Mucosa of descending colon (tissue), 3 donors: ENCODE measurements at places on chromosomes 1 and 21.

- DNase-seq, result no peak
Observed at GRCh38 chr1:33397994-33398393, 32.9 kb downstream of the PHC2 start.

DNA sequence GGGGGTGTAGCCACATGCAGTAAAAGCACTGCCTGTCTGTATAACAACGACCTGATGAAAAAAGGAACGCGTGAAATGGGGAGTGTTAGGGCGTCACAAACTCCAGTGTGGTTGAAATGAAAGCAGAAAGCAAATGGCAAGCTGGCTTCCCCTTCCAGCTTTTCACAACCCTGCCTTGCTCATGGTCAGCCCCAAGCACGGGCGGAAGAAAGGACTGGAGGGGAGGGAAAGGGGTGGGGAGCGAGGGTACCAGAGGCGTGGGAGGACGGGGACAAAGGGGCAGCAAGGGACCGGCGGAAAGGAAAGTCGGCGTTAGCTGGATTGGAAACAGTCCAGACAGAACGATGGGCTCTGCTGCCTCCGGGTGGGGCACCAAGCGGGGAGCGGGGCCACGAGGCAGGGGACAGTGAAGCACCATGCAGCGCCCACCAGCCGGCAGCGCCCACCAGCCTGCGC lies 9.6 kb downstream of the VPS26C start:
- peak; percentile 31 for DNase-seq

DNA sequence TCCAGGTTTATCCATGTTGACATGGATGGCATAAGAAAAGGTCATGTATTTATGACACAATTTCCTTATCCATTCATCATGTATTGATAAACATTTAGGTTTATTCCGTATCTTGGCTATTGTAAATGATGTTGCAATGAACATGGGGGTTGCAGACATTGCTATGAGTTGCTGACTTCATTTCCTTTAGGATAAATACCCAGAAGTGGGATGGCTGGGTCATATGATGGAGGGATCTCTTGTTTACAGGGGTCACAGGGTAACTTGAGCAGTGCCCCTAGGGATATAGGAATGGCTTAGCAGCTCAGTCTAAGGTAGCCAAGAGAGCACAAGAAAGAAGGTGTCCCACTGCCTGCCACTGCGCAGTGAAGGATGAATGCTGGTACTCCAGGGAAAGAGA lies 229.6 kb upstream of the COA6 start:
- no peak for DNase-seq

GRCh38 chr21:38597421-38597820 lies 99.1 kb upstream of the ERG start:
- no peak for DNase-seq

- DNase-seq, result no peak
Observed at GRCh38 chr1:192147696-192148095, 10.6 kb upstream of the RGS18 start.

GRCh38 chr1:39988618-39989343 lies 33.8 kb downstream of the MFSD2A start:
- no peak for DNase-seq

DNA sequence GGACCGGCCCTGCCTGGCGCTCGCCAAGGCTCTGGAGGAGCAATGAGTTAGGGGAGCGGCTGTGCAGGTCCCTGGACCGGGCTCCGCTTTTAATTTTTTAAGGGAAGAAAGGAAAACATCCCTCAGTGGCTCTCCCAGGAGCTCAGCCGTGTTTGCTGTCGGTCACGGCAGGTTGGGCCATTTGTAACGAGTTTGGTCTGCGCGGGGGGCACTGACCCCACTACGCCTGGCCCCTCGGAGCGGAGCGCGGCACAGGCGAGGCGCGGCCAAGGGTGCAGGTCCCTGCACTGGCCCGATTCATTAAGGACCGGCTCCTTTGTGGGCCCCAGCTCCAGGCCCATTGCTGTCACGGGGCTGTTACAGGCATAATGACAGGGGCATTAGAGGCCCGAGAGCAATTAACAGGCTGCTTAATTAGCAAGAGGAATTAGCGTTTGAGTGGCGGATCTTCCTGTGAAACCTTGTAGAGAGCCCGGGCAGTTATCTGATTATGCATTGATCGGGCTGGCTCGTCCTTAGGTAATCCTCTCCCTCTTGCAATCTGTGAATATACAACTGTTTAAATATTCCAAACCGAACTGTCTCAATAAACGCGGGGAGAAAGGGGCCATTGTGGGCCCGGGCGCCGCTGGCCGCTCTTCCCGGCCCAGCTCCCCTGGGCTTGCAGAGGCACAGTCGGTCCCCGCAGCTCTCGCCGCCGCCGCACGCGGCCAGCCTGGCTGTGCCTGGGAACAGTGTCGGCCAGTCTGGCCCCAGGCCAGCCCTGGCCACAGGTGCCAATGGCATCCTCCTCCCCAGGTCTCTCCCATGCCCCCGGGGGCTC lies 56.8 kb downstream of the PRDM16 start:
- no peak for DNase-seq

- no peak for DNase-seq
Observed at GRCh38 chr1:182603646-182604174, 479 bp downstream of the RGS16 start.

- DNase-seq, result peak; percentile 59
Observed at GRCh38 chr1:206658264-206658980, 23.1 kb downstream of the DYRK3 start.

DNA sequence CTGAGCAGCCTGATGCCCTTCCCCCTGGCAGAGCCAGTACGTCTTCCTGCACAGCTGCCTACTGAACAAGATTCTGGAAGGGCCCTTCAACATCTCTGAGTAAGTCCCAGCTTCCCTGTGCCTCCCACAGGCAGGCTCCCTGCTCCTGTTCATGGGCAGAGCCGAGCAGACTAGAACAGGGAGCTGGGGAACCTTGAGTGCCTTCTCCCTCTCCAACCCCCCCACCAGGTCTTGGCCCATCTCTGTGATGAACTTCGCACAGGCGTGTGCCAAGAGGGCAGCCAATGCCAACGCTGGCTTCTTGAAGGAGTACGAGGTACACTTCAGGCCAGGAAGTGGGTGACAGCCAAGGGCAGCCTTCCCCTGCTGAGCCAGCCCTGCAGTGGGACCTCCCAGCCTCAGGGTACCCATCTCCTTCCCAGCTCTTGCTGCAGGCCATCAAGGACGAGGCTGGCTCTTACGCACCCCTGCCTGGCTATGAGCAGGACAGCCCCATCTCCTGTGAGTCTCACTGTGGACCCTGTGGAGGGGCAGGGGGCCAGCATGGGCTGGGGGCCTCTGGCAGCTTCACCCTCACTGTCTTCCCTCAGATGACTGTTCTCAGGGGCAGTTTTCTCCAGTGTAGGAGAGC lies 6.4 kb upstream of the LGR6 start:
- peak; percentile 84 for DNase-seq

- DNase-seq, result no peak
Observed at GRCh38 chr1:109822749-109823542, 59.2 kb upstream of the EPS8L3 start.

GRCh38 chr1:66356605-66357004 lies 177.3 kb upstream of the SGIP1 start:
- DNase-seq, result no peak

GRCh38 chr1:214354440-214355148 lies 73.6 kb downstream of the SMYD2 start:
- no peak for DNase-seq

GRCh38 chr1:76867342-76868130 lies at the start of gene ST6GALNAC5:
ST6GALNAC5 (plus strand) TSS chr1:76867480.
- DNase-seq, result no peak

- DNase-seq, result no peak
Observed at GRCh38 chr1:13661539-13661938, 38.4 kb upstream of the PRDM2 start.

DNA sequence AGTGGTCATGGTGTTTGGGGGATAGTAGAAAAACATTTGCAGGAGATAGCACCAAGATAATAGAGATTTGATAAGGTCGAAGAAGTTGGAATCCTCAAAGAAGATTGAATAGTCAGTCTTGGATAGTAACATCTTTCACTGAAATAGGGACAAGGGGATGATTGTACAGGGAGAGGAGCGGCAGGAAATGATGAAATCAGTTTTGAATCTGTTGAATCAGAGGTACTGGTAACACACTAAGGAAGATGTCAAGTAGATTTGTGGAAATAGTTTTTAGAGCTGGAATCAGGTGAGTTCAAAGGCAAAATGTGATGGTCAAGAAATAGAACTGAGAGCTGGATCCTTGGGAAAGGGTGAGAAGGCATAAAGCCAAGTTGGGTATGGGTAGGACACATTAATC lies 26.5 kb downstream of the CAP1 start:
- no peak for DNase-seq

- no peak for DNase-seq
Observed at GRCh38 chr1:33050221-33051076, 13.8 kb upstream of the AK2 start.

GRCh38 chr1:53781654-53782053 lies 42.7 kb upstream of the GLIS1 start:
- DNase-seq, result no peak

DNA sequence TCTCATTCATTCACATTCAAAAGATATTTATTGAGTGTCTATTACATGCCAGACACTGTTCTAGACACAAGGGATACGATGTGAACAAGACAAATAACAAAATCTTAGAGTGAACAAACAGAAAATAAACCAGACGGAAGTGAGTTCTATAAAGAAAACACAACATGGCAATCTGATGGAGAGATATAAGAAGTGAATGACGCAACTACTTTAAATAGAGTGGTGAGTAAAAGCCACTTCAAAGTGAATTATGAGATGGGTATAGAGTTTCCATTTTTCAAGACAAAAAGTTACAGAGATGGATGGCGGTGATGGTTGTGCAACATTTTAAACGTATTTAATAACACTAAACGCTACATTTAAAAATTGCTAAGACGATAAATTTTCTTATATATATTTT lies 75.4 kb downstream of the CEP170 start:
- DNase-seq, result no peak

DNA sequence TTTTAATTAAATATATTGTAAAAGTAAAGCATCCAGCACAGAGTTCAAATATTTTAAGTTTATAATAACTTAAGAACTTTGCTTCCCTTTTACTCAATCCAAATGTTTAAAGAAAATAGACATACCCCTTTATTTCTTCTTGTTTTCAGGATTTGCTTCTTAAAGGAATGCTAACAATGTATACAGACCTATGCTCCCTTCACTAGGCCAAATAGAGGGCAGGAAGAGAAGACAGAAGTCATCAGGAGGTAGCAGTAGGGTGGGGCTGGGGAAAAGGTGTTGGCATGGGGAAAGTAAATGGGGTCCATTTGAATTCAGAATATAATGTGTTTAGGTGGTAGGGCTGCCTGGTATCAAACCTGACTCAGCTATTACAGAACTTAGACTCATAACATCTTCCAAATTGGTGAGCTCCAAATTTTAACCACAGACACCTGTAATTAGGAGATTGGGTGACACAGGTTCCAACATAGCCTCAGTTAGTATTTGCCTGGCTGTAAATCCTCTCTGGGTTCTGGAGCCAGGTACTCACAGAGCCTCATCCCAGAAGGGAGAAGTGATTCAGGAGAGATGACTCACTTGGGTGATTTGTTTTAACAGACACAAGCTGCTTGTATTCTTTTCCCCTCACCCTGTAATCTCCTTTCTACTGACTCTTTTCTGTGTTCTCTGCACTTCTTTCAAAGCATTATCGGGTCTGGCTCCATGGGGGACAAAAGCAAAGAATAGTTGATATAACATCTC lies 60.1 kb upstream of the DUSP10 start:
- no peak for DNase-seq

- peak; percentile 81 for DNase-seq
Observed at GRCh38 chr1:147641695-147642592, 28.4 kb downstream of the ACP6 start.

GRCh38 chr1:151975311-151976014 lies 18.2 kb downstream of the S100A10 start:
- DNase-seq, result no peak

GRCh38 chr1:39088658-39089057 lies 62.5 kb downstream of the NDUFS5 start:
- no peak for DNase-seq

DNA sequence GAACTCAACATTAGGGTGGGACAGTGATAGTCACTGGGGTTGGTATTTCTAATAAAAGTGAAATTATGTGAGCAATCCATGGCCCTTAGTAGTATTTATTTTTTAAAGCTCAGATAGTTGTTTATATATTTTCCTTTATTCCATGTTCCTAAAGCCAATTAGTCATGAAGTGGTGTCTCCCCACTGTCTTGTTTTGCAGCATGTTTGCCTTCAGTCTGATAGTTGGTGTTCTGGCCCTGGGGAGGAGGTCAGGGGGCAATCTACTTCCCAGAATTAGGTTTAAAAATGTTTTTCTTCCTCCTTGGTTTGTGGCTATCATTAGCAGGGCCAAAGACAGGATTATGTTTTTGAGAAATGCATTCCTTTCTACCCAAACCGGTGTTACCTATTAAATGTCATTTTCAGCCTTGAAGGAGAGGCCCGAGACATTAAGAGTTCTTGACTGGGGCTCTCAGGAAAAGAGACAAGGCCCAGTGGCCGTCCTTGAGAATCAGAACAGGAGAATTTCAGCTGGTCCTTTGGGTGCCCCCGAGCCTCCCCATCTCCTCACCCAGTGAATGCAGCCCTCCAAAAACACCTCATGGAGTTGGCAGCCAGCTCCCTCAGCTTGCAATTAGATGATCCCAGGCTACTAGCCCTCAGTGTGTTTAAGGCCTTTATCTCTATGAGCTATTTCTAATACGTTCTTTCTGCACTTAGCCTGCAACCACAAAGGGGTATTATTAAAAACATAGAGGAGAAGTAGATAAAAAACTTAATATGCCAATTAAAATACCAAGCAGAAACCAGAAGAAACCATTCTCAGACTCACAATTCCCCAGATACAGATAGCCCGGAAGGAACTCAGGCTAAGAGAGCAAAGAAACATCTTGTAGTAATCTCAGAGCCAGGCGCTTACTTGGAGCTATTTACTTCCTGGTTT lies 71.3 kb upstream of the NGF start:
- DNase-seq, result no peak

DNA sequence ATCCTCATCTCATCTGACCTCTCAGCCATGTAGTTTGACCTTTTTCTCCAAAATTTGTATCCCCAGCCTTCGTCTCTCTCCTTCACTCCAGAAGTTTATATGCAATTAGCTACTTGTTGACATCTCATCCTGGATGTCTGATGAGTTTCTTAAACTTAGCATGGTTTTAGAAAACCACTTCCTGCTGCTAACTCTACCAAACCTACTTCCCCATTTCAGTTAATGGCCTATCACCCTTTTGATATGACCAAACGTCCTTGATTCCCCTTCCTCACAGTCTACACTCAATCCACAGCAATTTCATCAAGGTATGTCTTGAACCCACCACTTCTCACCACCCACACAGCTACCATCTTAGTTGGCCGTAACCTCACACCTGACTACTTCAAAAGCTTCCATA lies 121.9 kb downstream of the LRRC40 start:
- no peak for DNase-seq

GRCh38 chr21:31677047-31677446 lies 17.6 kb downstream of the SOD1 start:
- DNase-seq, result no peak

DNA sequence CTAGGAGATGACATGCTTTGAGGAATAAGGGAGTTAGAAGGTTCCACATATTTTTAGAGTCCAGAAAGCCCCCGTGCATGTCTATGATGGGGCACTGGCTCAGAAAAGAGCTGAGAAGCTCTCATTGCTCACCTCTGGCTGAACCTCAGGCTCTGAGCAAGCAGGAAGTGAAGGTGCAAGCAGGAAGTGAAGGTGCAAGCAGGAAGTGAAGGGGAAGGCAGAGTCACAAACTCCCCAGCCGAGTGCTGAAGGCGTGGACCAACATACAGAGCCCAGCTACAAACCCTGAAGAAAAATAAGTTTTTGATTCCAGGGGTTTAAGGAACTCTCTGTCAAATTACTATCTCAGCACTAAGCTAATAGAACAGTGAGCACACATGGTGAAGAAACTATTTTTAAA lies 7.0 kb downstream of the KRTAP10-8 start:
- DNase-seq, result no peak
